ENCODE measurements at places on chromosomes 2 and 18.
A peak's percentile ranks its signal among the peaks of the same experiment; 100 is the strongest.

DNA sequence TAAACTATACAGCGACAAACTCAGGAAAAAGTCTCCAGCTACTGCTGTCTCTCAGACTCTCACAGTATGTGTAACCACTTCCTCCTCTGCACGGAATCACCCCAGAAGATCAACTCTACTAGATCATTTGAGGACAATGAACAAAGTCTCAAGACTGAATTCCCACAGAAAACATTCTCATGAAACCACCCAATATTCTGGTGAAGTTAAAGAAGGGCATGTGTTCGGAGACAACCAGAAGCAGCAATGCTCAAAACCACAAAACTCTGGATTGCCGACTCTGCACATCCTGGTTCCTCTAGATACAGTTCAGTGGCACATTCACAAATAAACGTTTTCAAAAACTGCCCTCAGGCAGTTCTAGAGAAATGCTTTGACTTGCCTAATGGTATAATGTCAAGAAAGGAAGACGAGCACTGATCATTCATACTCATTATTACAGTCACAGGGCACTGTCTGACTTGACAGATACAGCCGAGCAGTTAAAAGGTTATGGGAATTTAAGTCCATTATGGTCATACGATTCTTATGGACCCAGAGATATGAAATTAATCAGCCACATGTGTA lies 91.9 kb upstream of the STK17B start:
- DNase-seq: no peak

DNA sequence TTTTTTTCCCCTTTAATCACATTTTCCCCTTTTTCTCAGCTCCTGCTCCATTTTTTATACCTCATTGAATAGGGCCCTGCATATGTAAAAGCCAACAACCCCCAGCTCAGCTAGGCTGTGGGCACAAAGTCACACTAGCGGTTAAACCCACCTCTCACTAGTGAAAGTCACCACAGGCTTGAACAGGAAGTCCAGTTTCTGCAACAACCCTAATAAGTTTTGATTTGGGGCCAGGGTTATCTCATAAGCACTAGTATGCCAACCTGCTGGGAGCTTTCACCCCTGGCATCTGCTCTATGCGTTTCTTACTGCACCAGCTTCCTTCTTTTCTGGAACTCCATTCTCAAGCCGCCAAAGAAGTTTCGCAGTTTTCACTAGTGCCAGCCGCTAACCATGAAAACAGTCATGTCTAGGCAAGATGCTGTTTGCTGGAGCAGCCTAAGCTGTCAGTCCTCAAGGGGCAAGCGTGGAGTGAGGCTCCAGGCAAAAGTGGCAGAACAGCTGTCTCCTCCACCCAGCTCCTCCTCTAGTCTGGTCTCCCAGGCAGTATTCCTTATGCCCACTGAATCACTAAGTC lies 197.0 kb upstream of the MEIS1 start:
- DNase-seq: no peak

DNA sequence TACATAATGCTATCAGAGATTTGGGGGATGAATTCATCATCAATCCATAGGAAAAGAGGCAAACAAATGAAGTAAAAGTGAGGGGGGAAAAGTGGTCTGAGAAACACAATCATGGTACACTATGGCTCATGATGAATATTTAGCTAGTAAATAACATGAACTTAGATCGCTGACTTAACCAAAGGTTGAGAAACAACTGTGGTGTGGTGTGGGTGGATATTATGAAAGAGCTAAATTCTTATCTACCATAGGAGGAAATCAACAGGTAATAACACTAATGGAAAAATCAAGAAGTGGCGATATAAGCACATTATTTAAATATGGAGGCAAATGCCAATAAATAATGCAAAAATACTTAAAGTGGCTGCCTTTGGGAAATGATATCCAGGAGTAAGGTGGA lies 12.2 kb upstream of the TPRKB start:
- no peak for DNase-seq

- peak; percentile 48 for DNase-seq
Measured at GRCh38 chr2:120343433-120344105, 2.4 kb upstream of the INHBB start.

- DNase-seq: peak; percentile 91
Measured at GRCh38 chr2:168639441-168639898, 163.0 kb upstream of the NOSTRIN start.

- no peak for DNase-seq
Measured at GRCh38 chr2:183950673-183951072, 647.7 kb upstream of the ZNF804A start.

- DNase-seq: no peak
Measured at GRCh38 chr2:94871226-94872087, at the start of gene TEKT4. TSS of gene TEKT4 (plus strand) at chr2:94871430. CDS start at chr2:94871580, 150 bp downstream.

DNA sequence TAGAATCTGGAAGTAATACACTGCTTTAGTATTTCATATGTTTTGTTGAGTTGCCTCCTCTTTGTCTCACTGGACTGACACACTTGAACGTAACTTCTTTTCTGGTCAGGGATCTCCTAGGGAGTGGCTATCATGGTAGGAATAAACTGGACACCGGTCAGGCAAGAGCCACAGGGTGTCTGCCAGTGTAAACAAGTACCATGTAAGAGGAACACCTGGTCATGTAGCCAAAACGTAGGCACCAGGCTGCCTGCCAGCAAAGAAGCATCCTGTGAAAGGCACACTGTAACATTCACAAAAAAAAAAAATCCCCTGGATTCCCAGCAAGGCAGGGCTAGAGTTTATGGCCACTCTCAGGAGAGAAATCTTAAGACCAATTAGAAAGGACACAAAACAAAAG lies 372.8 kb upstream of the RND3 start:
- no peak for DNase-seq

GRCh38 chr18:63339920-63340484 lies 20.4 kb upstream of the BCL2 start:
- DNase-seq: peak; percentile 15

GRCh38 chr2:171146071-171146470 lies 14.6 kb downstream of the TLK1 start:
- no peak for DNase-seq

DNA sequence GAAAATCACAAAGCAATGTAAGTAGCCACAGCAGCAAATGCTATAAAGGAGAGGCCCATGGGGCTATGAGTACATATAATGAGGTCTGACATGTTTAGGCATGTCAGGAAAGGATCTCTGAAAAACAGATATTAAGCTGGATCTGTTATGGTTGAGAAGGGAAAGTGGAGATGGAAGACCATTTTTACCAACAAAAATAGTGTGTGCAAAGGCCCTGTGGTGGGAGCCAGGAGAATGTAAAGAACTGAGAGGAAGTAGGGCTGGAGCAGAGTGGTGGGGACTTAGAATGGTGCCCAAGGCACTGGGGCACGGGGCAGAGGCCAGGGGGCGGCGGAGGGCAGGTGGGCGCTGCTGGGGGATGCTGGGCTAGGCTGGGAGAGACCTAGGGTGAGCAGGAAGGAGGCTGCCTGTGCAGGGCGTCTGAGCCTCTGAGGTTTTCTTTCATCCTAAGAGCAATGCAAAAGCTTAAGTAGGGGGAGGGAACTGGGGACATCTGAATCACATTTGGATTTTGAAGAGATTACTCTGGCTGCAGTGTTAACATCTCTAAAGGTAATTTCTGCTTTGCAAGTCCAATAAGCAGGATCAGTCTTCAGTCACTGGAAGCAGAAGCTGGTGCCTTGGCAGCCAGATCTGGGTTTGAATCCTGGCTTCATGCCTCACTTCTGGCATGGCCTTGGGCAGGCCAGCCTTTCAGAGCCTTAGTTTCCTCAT lies 4.9 kb upstream of the AGFG1 start:
- no peak for DNase-seq

GRCh38 chr18:697800-698199 lies 14.6 kb downstream of the ENOSF1 start:
- no peak for DNase-seq

DNA sequence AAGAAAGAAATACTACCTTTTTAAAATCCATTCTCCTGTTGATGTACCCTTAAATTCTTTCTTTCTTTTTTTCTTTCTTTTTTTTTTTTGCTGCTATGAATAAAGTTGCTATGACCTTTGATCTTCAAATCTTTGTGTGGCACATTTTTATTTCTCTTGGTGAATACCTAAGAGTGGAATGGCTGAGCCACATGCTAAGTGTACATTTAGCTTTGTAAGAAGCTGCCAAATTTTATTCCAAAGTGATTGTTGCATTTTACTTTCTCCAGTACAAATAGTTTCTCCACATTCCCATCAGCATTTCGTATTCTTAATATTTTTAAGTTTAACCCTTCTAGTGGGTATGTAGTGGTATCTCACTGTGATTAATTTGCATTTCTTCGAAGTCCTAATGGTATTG lies 88.8 kb upstream of the RAB27B start:
- DNase-seq: no peak

DNA sequence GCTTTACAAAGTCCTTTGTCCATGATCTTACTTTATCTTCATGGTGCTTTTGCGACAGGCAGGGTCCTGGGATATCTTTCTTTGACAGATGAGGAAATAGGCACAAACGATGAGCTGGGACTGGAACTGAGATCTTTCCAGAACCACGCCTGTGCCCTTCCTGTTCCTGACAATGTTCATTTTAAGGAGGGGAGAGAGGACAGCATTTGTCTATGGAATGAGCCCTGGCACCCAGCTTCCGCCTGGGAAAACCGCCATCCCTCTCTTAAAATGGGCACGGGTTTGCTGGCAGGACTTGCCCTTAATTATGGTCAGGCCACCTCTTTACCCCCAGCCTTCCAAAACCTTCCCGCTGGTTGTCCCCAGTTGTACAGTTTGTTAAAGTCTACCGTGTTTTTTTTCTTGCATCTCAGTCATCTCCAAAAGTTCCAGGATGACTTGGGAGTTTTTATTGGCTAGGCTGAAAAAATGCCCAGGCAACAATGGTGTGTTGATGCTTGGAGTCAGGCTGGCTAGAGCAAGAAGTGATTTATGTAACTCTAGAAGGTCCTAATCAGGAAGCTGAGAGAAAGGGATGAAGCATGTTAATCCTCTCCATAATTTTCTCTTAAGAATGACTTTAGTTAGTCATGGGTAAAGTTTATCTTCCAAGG lies 264.9 kb upstream of the EPAS1 start:
- DNase-seq: no peak

GRCh38 chr18:53566626-53567025 lies 657.8 kb downstream of the MBD2 start:
- DNase-seq: no peak

- no peak for DNase-seq
Measured at GRCh38 chr18:63374540-63374939, 7.5 kb upstream of the KDSR start.

DNA sequence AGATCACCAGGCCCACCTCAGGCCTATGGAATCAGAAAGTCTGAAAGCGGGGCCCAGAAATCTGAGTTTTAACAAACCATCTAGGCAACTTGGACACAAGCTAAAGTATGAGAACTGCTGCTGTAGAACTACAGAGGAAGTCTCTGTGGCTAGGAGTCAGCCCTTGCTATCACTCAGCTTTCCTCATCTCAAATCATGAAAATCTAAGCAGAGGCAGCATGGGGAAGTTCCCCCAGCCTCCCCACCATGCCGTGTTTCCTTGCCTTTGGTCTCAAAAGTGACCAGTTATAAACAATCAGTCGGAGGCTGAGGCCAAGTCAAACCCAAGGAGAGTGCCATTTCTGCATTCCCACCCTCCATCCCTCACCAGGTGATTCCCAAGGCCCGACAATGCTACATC lies 404.7 kb downstream of the BCL11A start:
- DNase-seq: no peak

DNA sequence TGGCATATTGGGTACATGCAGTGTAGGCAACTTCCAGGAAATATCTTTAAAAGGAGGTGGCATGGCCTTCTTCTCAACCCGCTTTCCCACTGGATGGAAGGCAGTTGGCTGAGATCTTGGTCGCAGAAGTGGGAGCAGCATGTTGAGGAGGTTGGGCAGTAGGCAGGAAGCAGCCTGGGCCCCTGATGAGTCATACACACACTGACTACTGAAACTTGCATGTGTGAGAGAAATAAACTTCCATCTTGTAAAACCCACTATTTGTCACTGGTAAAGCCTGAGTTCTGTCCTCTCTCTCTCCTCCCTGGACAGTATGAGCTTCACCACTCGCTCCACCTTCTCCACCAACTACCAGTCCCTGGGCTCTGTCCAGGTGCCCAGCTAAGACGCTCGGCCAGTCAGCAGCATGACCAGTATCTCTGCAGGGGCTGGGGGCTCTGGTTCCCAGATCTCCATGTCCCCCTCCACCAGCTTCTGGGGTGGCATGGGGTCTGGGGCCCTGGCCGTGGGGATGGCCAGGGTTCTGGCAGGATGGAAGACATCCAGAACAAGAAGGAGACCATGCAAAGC lies 233.8 kb upstream of the SPRED2 start:
- no peak for DNase-seq

GRCh38 chr2:20930928-20931327 lies 108.0 kb upstream of the LDAH start:
- DNase-seq: no peak

- peak; percentile 14 for DNase-seq
Measured at GRCh38 chr18:12960853-12961397, 13.1 kb downstream of the SEH1L start.

- DNase-seq: no peak
Measured at GRCh38 chr2:50260886-50261285, 771.0 kb downstream of the NRXN1 start.

- no peak for DNase-seq
Measured at GRCh38 chr18:61664419-61665084, 228.3 kb downstream of the RNF152 start.

DNA sequence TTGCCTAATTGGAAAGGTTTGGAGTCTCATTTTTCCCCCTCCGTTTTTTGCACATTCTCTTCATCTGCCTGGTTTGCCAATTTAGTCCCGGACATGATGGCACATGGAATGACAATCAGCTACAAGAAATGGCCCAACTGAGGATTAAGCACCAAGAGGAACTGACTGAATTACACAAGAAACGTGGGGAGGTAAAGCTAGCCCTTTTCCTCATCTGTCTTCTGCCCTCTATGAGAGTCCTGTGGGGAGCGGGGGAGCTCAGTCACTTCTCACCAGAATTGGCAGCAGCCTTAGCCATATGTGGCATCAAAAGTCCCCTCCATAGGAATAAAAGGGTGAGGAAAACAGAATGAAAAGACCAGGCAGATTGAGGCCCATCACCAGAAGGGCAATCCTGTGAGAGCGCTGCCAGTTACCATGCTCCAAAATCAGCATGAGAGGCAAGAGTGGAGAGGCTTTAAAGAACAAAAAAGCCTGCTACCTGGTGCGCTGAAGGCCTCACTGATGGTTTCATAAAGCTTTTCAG lies 11.6 kb downstream of the ATG16L1 start:
- DNase-seq: no peak

Measured in NCI-H2227 treated with DMSO at 0.1 percent for 48 hours (cell line).